ENCODE measurements at places on chromosomes 2 and 18. TPM values are rescaled to one million over a fixed set of nuclear protein-coding genes. Genes with fewer than 3 reads are reported as not detected.
A peak's percentile ranks its signal among the peaks of the same experiment; 100 is the strongest.

DNA sequence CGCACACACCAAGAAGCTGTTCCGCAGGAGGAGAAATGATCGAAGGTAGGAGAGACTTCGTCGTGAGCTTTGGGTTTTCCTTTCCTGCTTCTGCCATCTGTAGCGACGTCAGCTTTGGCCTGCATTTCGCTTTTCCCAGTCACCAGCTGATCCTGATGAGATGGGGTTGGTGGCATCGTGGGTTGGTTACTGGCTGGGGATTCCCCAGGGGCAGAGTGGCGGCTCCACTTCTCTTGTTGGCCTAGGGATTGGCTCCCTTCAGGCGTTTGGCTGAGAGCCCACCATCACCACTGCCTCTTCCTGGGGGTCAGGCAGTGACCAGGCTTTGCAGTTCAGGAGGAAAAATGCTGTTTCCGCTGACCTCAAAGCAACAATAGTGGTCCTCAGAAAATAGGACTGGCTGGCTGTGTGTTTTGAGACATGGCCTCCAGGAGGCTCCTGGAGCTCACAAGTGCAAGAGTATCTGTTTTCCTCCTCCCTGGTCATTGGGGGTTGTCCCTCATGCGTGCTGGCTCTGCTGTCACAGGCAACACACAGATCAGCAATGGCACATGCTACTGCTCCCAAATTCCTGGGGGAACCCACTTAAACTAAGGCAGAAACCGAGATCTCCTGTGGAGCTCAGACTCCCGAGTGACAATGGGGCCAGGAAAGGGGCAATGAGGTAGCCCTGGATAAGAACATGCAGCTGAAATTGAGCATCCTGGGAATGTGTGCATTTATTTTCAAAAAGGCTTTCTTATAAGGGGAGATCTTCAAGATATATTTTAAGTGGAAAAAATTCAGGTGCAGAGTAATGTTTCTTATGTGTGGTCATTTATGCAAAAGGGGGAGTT lies 173.0 kb downstream of the CTIF start:
- H3K27ac ChIP-seq, result no peak overlapping the region
- no peaks in the 10 kb centered on the region for H3K27me3 ChIP-seq
- no peak overlapping the region for H3K4me3 ChIP-seq
- H3K36me3 ChIP-seq, result no peaks in the 10 kb centered on the region

- no peaks in the 10 kb centered on the region for H3K36me3 ChIP-seq
- no peak overlapping the region for H3K27ac ChIP-seq
- H3K4me3 ChIP-seq, result no peak overlapping the region
- H3K4me1 ChIP-seq, result no peaks in the 10 kb centered on the region
Observed at GRCh38 chr2:124755386-124755785, 730.3 kb downstream of the CNTNAP5 start.

GRCh38 chr2:117785740-117786139 lies 28.8 kb upstream of the DDX18 start:
- DNase-seq, result peak; percentile 47
- H3K27me3 ChIP-seq, result no peaks in the 10 kb centered on the region
- H3K36me3 ChIP-seq, result no peaks in the 10 kb centered on the region
- no peak overlapping the region for H3K4me3 ChIP-seq

GRCh38 chr18:22951823-22952222 lies 18.7 kb downstream of the RBBP8 start:
- peaks cover 8% of the 10 kb centered on the region for H3K36me3 ChIP-seq
- H3K27ac ChIP-seq, result no peak overlapping the region
- no peaks in the 10 kb centered on the region for H3K4me1 ChIP-seq

DNA sequence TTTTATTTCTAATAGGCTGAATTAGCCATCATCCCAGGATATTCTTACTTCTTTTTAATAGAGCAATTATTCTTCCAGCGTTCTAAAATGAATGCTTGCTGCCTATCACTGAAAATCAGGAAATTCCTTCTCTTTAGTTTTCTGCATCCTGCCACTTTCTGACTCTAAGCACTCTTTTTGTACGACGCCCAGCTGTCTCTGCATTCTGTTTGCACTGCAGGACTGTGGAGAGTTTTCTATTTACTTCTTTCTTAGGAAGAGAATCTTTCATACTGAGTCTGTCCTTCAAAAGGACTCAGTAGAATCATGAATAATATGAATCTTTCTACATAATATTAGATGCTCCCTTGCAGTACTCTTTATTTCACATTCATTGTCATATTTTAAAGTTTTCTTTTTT lies 360.4 kb upstream of the DSEL start:
- H3K27ac ChIP-seq, result no peak overlapping the region
- H3K4me3 ChIP-seq, result no peak overlapping the region
- no peaks in the 10 kb centered on the region for H3K27me3 ChIP-seq

- H3K36me3 ChIP-seq, result no peaks in the 10 kb centered on the region
- no peaks in the 10 kb centered on the region for H3K4me1 ChIP-seq
- no peak overlapping the region for H3K27ac ChIP-seq
Observed at GRCh38 chr2:202009019-202009481, 24.6 kb upstream of the FZD7 start.

DNA sequence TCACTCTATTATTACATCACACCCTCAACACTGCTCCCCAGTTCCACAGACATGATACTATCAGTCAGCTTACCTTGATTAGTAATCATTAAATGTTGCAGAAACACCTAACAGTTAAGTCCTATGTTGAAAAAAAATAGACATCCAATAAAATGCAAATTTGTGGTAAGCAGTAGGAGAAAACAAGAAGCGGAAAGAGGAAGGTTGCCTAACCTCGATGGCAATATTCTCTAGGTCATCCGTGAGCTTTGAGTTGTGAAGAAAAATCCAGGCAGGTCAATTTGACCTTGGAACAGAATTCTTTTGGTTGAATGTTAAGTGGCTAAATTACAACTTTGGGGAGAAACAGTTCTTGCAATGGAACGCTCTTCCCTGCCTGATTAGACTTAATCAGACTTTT lies 264.4 kb downstream of the AFF3 start:
- H3K27me3 ChIP-seq, result no peaks in the 10 kb centered on the region
- H3K27ac ChIP-seq, result no peak overlapping the region
- no peaks in the 10 kb centered on the region for H3K36me3 ChIP-seq

DNA sequence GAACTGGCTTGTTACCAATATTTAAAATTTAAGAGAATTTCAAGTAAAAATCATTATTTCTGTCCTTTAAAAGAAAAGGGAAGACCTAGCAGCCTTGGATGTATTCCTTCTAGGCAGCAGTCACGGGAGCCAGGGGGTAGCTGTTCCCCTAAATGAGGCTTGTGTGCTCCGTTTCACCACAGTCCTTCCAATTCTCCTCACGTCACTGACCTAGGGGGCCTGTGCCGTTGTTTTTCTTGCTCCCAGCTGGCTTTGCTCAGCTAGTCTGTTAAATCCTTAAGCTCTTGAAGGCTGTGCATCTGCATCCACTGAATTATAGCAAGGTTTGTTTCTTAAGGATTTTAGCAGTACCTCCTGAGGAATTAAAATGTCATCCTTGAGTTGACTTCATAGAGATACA lies 9.9 kb downstream of the KLHL23 start:
- no peaks in the 10 kb centered on the region for H3K36me3 ChIP-seq
- no peak for DNase-seq
- H3K4me1 ChIP-seq, result peaks cover 4% of the 10 kb centered on the region
- H3K27ac ChIP-seq, result no peak overlapping the region
- no peak overlapping the region for H3K4me3 ChIP-seq

The PAX8 gene
- total RNA-seq, result 607 TPM

The POMC gene
- total RNA-seq, result 1.5 TPM

- H3K27me3 ChIP-seq, result no peaks in the 10 kb centered on the region
- no peaks in the 10 kb centered on the region for H3K4me1 ChIP-seq
- no peaks in the 10 kb centered on the region for H3K36me3 ChIP-seq
- no peak for DNase-seq
Observed at GRCh38 chr18:7333025-7333562, 102.2 kb downstream of the LRRC30 start.

The ITPRIPL1 gene
- 1.2 TPM for total RNA-seq

GRCh38 chr18:71329114-71329513 lies 1040.3 kb downstream of the SOCS6 start:
- H3K27me3 ChIP-seq, result no peaks in the 10 kb centered on the region
- H3K36me3 ChIP-seq, result no peaks in the 10 kb centered on the region
- H3K27ac ChIP-seq, result no peak overlapping the region
- H3K4me3 ChIP-seq, result no peak overlapping the region
- no peak for DNase-seq

DNA sequence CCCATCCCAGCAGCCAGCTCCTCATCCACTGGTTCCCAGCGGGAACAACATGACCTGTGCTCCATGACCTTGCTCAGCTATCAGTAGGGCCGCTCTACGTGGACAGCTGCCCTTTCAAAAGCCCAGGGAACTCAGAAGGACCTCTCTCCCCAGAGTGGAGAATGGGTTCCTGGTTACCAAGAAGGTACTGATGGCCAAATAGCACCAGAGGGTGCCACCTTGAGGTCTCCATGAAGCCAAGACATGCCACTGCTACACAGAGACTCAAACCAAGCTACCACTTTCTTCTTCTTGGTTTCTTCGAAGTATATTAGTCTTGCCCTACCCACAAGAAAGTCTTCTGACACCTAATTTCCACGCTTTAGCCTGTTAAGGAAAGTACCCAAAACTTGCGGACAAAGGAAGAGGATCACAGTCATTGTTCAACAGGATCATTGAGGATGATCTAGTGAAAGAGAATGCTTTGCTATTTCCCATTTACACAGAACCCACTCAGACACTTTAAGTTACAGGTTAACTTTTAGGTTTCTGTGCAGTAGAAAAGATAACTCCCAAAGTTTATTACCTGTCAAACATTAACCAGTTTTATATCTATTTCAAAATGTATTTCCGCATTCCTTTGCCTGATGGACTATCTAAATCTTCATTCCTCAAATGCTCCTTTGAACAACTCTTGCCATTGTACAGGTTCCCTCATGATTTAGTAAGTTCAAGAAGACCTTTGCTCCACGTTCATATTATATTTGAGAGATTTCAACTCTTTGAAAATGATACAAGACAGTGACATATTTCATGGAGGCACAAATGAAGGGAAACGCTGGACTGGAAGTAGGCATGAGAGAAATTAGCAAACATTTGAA lies 102.2 kb downstream of the ALPK2 start:
- no peaks in the 10 kb centered on the region for H3K36me3 ChIP-seq
- peaks cover 15% of the 10 kb centered on the region for H3K4me1 ChIP-seq
- H3K27me3 ChIP-seq, result no peaks in the 10 kb centered on the region
- DNase-seq, result no peak
- peak overlapping the region; percentile 81 for H3K27ac ChIP-seq

The MFSD2B gene
- 0.54 TPM for total RNA-seq

GRCh38 chr2:10255189-10256030 lies 47.3 kb upstream of the HPCAL1 start:
- no peak overlapping the region for H3K27ac ChIP-seq
- no peaks in the 10 kb centered on the region for H3K4me1 ChIP-seq
- H3K36me3 ChIP-seq, result no peaks in the 10 kb centered on the region

DNA sequence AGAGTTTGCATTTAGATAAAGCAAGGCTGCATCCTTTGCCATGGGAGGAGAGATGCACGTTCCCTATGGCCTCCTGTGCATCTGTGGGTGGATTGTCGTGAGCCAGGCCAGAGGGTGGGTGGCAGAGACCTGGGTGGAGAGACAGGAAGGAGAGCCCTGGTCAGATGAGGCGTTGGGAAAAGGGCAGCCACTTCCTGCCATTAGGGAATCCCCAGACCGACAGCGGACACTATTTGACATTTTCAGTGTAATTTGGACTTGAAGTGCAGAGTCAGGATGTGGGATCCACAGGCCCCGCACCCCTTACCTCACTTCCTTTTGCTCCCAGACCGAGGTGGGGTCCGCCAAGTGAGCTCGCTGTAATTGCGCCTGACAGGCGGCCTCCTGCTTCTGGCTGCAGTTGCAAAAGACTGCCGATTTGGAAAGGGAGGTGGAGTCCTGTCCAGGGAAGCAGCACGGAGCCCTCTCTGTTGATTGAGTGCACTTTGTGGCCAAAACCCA lies 150.0 kb downstream of the DYSF start:
- H3K36me3 ChIP-seq, result no peaks in the 10 kb centered on the region
- no peak overlapping the region for H3K27ac ChIP-seq
- no peaks in the 10 kb centered on the region for H3K4me1 ChIP-seq
- no peak overlapping the region for H3K4me3 ChIP-seq

GRCh38 chr2:5561006-5561405 lies 131.2 kb upstream of the SOX11 start:
- DNase-seq, result peak; percentile 77
- no peak overlapping the region for H3K27ac ChIP-seq
- H3K4me1 ChIP-seq, result no peaks in the 10 kb centered on the region
- H3K27me3 ChIP-seq, result peaks cover 2% of the 10 kb centered on the region
- H3K36me3 ChIP-seq, result no peaks in the 10 kb centered on the region

DNA sequence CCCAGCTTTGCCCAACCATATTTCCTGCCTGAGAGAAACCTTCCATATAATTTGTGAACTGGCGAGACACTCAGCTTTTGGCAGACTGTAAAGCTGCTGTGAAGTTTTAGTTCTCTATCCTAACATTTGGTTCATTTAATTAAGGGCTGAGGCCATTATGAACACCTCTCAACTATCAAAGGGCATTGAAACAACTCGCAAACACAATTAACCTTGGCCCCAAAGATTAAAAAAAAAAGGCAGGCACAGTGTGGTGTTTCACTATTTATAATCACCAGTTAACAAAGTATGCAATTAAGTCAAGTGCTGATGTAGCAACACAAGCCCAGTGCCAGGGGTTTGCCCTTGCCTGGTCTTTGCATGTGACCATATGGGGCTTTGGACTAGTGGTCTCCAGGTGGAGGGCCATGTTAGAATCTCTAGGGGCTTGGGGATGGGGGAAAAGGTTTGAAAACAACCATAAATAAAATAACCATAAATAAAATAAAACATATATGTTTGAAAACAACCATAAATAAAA lies 297.6 kb upstream of the SKOR2 start:
- H3K27me3 ChIP-seq, result no peaks in the 10 kb centered on the region
- no peaks in the 10 kb centered on the region for H3K36me3 ChIP-seq
- H3K27ac ChIP-seq, result no peak overlapping the region
- H3K4me3 ChIP-seq, result no peak overlapping the region
- DNase-seq, result no peak

The EFR3B gene
- total RNA-seq, result 1.1 TPM

The DOCK10 gene
- total RNA-seq, result 33.8 TPM

The CPLX4 gene
- not detected for total RNA-seq

All from kidney (tissue), 22 donors.